H1 (cell line): ENCODE measurements at places on chromosomes 12 and 14.

- DNase-seq: no peak
Measured at GRCh38 chr14:88791252-88791621, 1.5 kb downstream of the EML5 start.

DNA sequence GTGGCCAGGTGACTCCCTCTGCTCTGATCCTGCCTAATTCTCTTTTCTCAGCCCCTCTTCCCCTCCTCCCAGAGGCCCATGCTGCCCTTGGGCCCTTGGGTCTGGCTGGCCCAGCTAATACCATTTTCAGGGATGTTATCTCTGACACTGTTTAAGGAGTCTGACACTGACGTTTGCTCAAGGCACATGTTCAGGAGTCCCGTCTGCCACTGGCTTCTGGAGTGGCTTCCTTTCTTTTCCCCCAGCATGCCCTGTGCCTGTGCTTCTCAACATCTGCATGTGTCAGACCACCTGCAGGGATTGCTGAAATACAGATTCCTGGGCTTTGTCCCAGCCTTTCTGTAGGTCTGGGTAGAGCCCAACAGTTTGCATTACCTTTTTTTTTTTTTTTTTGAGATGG is 128.9 kb downstream of the BCL11B start:
- no peak for DNase-seq

DNA sequence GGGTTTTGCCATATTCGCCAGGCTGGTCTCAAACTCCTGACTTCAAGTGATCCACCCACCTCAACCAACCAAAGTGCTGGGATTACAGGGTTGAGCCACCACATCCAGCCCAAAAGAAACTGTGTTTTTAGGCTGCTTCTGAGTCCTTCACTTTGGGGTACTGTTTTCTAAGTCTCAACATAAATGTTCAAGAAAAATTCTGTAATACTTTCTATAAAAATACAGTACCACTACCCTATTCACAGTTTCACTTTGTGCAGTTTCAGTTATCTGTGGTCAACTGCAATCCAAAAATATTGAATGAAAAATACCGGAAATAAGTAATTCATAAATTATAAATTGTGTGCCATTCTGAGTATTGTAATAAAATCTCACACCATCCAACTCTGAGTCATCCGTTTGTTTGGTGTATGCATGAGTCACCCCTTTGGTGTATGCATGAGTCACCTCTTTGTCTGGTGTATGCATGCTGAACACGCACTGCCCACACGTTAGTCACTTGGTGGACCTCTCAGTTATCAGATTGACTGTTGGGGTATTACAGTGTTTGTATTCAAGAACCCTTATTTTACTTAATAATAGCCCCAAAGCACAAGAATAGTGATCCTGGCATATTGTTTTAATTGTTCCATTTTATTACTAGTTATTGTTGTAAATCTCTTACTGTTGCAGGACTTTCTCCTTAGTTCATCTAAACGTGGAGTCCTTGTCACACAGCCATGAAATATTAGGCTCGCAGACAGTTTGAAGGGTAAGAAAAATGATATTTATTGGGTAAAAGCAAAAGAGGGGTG is 190.2 kb downstream of the FSCB start:
- DNase-seq: no peak

- no peak for DNase-seq
Measured at GRCh38 chr14:95250140-95250769, 69.5 kb downstream of the CLMN start.

- no peak for DNase-seq
Measured at GRCh38 chr14:45252366-45253069, 484 bp downstream of the MIS18BP1 start.

- DNase-seq: no peak
Measured at GRCh38 chr12:40240779-40241178, 16.0 kb downstream of the LRRK2 start.
